ENCODE measurements at places on chromosomes 5 and 9. TPM values are rescaled to one million over a fixed set of nuclear protein-coding genes. Genes with fewer than 3 reads are reported as not detected.

- DNase-seq = peak; percentile 98
Measured at GRCh38 chr9:99056886-99057664, 47.8 kb upstream of the TGFBR1 start.

DNA sequence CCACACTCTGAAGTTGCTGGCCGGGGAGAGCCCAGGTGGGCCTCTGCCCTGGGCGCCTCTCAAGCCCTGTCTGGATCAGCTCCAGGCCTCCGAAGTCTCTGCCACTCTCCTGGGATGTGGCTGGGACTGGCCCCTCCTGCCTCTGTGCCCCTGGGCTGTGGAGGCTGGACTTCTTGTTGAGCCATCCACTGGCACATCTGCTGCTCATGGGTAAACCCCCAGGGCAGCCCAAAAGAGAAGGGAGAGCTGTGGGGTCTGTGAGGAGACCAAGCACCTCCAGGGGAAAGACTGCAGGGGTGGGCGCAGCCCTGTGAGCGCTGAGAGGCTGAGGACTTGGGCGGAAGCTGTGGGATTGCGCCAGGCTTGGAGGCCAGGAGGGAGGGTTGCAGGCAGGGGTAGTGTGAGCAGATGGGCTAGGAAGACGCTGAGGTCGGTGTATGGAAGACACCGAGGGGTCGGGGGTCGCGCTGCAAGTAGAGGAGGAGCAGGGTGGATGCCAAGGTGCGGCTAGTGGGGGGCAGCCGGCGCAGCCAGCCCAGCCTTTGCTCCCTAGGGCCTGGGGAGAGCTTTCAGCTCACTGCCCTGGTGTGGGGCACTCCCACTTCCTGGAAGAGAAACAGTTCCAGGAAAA is 118.1 kb downstream of the WNK2 start:
- no peak for DNase-seq

GRCh38 chr5:93401634-93402213 is 179.3 kb downstream of the NR2F1-AS1 start:
- DNase-seq = no peak

GRCh38 chr5:1771149-1772065 is 28.2 kb downstream of the MRPL36 start:
- no peak for DNase-seq

DNA sequence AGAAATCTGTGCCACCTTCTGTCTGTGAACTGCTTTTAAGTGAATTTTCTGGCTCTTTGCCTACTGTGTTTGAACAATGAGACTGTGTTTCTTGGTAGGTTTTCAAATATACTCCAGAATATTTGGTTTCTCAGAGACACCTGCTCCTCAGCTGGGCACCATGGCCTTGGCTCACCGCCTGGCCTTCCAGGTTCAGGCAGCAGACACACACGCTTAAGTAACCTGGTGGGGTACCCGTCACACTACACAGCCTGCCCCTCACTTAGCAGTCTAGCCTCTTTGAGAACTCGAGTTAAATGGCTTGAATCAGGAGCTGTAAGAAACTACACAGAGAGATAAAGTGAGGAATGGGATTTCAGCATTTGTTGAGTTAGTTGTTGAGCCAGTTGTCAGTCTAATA is 530.5 kb downstream of the MTRR start:
- DNase-seq = no peak

DNA sequence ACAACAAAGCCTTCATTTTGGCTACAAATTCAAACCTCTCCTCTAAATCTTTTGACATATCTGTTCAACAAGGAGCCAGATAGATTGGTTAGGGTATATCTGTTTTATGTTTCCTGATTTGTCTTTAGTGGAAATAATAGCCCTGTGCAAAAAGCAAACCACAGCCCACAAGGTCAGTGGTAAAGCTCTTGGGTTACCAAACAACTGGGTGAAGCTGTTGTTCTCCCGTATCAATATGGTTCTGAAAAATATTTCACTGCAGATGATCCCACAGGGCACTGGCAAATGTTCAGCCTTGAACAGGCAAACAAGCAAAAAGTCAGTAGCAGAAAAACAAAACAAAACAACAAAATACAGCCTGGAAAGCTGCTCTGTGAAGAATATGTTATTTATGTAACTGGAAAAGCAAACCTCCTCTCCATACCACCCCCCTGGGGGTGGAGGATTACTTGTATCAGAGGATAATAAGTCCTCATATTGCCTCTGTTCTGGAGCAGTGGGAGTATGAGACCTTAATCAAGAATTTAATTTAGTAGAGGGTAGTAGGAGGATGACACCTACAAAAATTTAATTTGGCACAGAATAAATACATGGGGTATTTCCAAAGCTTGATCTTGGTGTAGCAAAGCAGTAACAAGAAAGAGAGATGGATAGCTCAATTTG is 20.8 kb upstream of the PTBP3 start:
- DNase-seq = no peak

DNA sequence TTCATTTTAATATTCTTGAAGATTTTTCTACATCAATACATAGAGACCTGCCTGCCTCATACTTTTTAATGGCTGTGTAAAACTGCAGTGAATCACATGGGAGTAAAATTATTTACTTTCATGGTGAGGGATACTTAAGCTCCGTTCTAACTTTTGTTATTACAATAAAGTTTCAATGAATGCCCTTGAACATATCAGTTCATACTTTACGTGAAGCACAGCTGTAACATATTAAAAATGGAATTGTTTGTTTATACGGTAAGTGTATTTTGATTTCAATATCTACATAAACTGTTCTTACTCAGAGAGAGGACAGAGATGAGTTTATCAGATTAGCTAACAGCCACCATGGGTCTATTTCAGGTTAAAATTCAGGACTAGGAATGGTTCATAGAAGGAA is 155.1 kb downstream of the NR3C1 start:
- no peak for DNase-seq

DNA sequence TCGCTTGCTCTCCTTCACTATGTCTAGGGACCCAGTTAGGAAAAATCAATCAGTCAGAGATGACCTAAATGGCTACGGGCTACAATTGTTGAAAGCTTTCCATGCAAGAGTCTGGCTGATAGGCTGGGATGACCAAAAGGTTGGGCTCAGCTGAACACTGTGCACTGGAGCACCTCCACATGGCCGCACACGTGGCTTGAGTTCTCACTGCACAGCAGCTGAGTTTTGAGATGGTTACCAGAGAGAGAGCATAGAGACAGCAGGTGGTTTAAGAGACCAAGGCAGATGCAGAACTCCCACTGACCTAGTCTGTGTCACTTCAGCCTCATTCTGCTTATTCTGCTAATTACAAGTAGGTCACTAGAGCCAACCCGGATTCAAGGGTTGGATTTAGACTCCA is 2354.8 kb upstream of the C9orf72 start:
- no peak for DNase-seq

- DNase-seq = peak; percentile 16
Measured at GRCh38 chr9:27377147-27377807, 80.3 kb upstream of the EQTN start.

DNA sequence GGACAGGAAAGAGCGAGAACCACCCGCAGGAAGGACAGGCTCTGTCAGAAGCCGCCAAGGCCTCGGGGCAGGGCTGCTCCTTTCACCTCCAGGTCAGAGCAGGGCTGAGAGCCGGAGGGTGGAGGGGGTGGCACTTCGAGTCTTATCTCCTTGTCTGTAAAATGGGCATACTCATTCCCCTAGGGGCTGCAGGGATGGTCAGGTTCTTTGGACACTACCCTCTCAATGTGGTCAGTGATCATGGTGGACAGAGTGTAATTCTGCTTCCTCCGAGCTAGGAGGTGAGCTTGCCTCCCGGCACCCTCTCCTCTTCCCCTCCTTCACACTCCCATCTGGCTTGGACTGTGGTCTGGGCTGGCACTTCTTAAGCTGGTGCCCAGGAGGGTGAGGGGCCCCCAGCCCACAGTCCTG is 39.6 kb downstream of the RGS3 start:
- DNase-seq = no peak

- DNase-seq = peak; percentile 71
Measured at GRCh38 chr5:171495122-171495700, 75.8 kb downstream of the FGF18 start.

GRCh38 chr5:74517700-74518099 is 122.8 kb downstream of the ENC1 start:
- peak; percentile 82 for DNase-seq

GRCh38 chr9:89808756-89809181 is 204.0 kb downstream of the GADD45G start:
- DNase-seq = no peak

DNA sequence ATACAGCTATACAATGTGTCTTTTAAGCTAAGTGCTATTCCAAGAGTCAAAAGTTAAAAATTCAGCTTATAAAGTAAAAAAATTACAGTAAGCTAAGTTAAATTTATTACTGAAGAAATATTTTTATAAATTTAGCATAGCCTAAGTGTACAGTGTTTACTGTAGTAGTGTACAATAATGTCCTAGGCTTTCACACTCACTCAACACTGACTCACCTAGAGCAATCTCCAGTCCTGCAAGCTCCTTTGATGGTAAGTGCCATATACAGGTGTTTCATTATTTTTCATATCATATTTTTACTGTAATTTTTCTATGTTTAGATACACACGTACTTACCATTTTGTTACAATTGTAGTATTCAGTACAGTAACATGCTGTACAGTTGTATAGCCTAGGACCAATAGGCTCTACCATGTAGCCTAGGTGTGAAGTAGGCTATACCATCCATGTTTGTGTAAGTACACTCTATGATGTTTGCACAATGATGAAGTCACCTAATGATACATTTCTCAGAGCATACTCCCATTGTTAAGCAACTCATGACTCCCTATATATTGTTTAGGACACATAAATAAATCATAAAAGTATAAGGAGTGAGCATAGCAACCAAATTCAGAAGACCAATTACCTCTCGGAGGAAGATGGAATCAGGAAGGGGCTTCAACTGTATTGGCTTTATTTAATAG is 165.1 kb upstream of the SLC30A5 start:
- DNase-seq = no peak

GRCh38 chr5:164352695-164353094 is 847.3 kb downstream of the MAT2B start:
- DNase-seq = no peak

DNA sequence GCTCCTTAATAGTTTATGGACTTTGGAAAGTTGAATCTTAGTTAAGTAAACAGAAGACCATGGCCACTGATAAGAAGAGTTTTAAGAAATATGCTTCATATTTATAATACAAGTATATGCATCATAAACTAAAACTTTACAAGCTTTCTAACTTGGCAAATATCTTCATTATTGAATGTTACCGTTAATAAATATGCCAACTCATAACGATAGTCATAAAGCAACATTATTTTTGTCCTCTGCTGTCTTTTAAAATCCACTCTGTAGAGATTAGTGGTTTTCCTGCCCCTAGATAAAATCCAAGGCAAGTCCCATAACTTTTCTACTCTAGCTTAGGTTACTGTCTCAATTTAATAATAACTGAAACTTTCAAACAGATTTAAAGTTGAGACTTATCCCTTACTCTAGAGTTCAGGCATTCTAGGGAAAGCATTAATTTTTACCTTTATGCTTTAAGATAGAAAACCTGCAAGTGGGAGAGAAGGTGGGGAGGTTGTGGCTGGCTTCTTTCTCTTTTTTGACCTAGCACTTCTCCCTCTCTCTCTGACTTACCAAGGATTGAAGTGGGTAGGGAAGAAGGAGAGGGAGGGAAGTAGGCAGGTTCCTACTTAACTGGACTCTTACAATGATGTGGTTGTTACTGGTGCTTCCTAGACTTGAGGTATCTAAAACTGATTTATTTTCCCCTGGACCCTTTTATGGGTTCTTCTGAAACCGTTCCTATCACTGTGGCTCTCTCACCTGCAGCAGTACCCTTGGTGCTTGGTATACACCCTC is 29.6 kb downstream of the RNF145 start:
- DNase-seq = no peak

GRCh38 chr5:90658620-90659019 is 100.0 kb downstream of the ADGRV1 start:
- no peak for DNase-seq

GRCh38 chr5:108858959-108859358 is 111.3 kb downstream of the FER start:
- no peak for DNase-seq

GRCh38 chr5:72882989-72883388 is 66.5 kb downstream of the TNPO1 start:
- DNase-seq = no peak

SLC45A2 gene
- total RNA-seq = not detected

HMCN2 gene
- not detected for total RNA-seq

CARD9 gene
- 0.05 TPM for total RNA-seq

PCDHA9 gene
- total RNA-seq = not detected

RETREG1 gene
- total RNA-seq = 2.2 TPM

MLANA gene
- total RNA-seq = not detected

TMEM232 gene
- 0.22 TPM for total RNA-seq

ACTL7A gene
- total RNA-seq = not detected

FOXI1 gene
- not detected for total RNA-seq

SHC3 gene
- total RNA-seq = 3.2 TPM

MARCOL gene
- not detected for total RNA-seq

Data from M059J (cell line).